Pancreas (tissue), 10 donors: ENCODE measurements at places on chromosomes 12 and 14. TPM values are rescaled to one million over a fixed set of nuclear protein-coding genes. Genes with fewer than 3 reads are reported as not detected.

- DNase-seq: no peak
Observed at GRCh38 chr12:48878548-48878947, 12.9 kb upstream of the RND1 start.

- no peak for DNase-seq
Observed at GRCh38 chr12:49227713-49228112, 37.2 kb upstream of the TUBA1C start.

DNA sequence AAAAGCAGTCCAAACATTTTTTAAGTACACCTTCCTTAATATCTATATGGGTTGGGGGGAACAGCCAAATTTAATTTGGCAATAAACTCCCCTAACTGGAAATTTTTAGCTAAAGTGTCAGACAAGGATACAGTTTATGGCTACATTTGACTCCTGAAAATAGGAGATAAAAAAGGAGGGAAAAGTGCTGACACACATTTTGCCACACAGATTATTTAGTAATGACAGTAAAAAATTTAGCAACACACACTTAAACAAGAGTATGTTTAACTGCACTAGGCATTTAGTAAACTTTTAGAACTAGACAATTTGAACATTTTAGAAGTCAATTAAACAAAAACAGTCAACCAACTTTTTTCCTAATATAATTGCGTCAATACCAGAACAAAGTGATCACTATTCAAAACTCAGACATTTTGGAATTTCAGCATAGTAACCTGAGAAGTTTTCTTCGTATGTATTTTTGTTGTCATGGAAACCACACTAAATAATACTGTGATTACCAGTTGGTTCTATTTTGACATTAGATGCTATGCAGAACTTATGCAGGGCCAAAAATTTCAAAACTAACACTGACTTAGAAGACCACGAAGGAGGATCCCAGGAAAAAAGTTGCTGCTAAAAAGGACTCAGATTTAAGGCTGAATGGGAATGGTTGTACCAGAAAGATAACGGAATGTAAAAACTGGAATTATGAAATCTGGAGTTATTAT lies 13.4 kb downstream of the GMFB start:
- no peak for DNase-seq

GRCh38 chr14:22540293-22540692 lies 48.7 kb downstream of the DAD1 start:
- DNase-seq: no peak

DNA sequence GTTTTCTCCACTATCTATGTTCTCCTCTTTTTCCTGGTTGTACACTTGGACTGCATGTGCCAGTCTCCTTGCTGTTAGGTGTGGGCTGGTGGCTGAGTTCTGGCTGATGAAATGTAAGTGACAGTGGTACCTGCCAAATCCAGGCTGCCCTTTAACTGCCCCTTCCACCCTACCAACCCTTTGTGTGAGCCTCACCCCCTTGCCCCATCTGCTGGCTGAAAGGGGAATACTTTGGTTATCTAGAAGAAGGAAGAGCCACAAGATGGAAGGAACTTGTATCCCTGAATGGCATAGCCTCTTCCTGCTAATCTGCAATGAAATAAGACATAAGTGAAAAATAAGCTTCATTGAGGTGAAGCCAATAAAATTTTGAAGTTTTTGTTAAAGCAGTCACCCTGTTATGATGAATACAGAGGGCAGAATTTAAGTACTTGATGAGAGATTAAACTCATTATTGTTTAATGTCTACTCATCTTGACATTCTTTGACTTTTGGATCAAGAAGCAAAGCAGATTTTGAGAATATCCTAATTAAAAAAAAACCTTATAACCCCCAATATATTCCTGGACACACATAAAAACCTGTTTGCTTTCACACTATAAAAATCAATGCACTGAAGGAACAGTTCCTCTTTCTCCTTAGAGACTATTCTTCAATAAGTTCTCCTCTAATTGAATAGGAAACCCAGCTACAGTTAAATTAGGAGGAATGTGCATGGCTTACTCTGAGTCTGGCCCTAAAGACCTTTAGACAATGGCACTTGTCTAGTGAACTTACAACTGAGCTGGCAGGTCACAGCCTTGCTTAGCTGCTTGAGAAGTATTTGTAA lies 262.6 kb upstream of the BTG1 start:
- DNase-seq: no peak

DNA sequence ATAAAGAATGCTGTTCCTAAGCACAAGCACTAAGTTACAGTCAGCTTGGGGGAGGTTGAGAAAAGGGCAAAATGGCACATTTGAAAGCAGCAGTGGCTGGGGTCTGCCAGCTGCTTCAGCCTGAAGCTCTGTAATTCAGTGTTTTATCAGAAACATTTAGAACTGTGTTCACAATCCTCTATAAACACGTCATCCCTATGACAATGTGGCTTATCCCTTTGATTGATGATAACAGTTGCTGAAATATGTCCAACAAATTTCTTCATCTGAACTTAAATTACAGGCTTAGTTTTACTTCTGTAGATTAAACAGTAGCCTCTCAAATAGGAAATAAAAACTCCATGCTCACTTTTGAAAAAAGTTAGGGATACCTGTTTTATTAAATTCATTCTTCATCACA lies 108.8 kb downstream of the VEZT start:
- DNase-seq: no peak

DNA sequence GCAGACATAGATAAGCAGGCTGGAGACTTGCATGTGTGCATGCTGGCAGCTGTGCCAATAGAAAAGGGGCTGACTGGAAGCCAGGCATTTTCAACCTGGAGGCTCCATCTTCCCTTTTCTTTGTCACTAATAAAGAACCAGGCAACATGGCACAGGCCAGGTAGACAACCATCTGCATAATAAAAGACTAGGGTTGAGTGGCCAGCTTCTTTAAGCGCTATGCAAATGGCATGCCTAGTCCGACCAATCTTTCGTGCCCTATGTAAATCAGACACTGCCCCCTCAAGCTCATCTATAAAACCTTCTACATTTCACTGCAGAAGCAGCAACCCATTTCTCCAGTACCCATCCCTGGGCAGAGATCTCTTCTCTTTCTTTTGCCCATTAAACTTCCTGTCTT lies 4.6 kb upstream of the KLRC1 start:
- no peak for DNase-seq

DNA sequence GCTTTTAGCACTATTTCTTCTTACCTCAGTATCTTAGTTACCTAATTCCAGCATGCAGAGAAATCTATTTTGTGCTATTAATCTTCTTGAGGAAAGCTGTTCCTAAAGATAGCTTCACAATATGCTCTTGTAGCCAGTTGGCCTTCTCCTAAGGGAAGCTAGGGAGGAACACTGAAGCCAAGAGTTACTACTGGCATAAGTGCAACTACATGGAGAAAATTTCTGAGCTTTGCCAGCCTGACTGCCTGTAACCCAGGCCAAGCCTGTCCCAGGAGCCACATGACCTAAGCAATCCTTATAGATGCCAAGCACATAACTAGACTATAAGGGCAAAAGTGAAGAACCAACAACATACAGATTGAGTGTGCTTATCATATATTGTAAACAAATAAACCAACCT lies 890.2 kb downstream of the FLRT2 start:
- no peak for DNase-seq

DNA sequence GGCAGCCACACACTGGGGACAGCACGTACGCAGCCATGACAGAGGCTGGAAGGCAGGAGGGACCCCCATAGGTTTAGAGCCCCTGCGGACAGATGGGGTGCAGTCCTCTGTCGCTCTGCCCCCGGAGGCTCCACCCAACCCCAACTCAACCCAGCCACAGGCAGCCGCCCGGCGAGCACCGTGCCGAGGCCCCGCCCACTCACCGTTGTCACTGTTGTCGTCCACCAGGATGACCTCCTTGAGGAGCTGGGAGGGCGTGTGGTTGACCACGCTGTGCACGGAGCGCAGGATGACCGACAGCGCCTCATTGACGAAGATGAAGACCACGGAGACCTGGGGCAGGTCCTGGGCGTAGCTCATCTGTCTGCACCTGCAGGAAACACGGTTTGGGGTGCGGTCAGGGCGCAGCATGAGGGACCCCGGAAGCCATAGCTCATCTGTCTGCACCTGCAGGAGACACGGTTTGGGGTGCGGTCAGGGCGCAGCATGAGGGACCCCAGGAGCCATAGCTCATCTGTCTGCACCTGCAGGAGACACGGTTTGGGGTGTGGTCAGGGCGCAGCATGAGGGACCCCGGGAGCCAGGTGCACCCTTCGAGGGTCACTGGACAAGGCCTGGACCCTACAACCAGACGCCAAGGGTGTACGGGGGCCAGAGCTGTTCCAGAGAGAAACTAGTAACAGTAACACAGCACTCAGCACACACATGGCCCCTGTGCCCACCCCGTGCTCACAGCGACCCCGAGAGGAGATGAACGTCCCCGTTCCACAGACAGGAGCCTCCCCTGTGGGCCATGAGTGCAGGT lies 66.9 kb downstream of the GALNT9 start:
- DNase-seq: no peak

- no peak for DNase-seq
Observed at GRCh38 chr12:83244001-83244400, 557.3 kb downstream of the TMTC2 start.

GRCh38 chr12:91432089-91432488 lies 249.5 kb upstream of the DCN start:
- no peak for DNase-seq

GRCh38 chr12:95037906-95038305 lies 34.4 kb upstream of the NDUFA12 start:
- DNase-seq: no peak

- DNase-seq: no peak
Observed at GRCh38 chr14:54174457-54174856, 217.8 kb upstream of the BMP4 start.

GRCh38 chr14:61469781-61470180 lies 148.4 kb downstream of the PRKCH start:
- DNase-seq: no peak

DNA sequence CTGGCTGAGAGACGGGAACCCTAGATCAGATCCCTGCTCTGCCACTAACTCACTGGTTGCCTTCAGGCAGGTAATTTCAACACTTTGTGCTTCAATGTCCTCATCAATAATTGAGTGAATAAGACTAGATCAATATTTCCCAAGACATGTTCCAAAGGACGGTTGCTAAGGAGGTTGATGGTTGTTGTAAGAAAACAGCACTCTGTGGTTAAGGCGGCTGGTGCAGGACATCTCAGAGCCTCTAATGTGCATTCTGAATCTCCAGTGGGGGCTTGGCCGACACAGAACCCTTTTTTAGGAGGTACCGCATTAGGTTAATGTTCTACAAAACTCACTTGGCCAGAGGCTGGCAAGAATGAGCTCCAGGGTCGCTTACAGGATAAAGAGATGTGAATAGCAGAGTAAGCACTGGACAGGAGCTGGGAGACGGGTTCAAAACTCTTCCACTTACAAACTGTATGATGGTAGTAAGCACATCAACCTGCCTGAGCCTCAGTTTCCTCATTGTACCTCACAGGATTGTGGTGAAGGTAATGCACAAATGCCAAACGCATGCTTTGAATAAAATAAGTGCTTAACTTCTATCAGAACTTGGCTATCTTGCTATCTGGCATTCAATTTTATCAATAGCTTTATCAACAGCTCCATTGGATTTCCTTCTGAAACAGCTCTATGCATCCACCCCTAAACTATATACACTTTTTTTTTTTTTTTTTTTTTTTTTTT lies 136.9 kb upstream of the PARP11 start:
- no peak for DNase-seq

GRCh38 chr14:51872396-51872795 lies 12.0 kb downstream of the GNG2 start:
- no peak for DNase-seq

GRCh38 chr12:122190842-122191668 lies 8.1 kb downstream of the LRRC43 start:
- DNase-seq: peak; percentile 79

- no peak for DNase-seq
Observed at GRCh38 chr12:23361971-23362370, 587.5 kb downstream of the SOX5 start.

DNA sequence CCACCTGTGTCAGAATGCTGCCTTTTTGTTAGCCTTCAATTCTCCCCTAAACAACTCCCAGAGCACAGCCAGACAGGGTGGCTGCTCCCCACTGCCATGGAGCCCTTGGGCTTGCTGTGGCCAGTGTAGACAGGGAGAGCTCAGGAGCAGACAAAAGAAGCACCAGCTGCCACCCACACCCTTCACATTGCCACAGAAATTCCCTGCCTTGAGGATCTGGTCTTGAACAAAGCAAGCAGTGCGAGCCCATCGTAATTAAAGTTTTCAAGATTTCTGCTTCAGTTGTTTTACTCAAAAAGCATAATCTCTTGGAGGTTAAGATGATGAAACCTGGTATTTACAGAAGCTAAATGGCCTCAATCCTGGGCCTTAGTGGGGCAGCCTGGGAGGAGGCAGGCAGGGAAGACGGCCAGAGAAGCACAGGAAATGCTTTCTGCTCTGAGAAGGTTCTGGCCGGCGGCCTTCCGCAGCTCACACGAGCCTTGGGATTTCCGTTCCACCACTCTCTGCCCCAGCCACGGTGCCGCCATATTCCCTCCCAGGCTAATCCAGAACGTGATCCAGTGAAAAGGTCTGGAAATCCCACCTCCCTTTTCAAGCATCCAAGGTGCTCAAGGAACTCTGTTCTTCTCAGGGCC lies 535.2 kb downstream of the BCL11B start:
- DNase-seq: no peak

GRCh38 chr14:104801520-104802393 lies 856 bp downstream of the ZBTB42 start:
- DNase-seq: peak; percentile 63

DNA sequence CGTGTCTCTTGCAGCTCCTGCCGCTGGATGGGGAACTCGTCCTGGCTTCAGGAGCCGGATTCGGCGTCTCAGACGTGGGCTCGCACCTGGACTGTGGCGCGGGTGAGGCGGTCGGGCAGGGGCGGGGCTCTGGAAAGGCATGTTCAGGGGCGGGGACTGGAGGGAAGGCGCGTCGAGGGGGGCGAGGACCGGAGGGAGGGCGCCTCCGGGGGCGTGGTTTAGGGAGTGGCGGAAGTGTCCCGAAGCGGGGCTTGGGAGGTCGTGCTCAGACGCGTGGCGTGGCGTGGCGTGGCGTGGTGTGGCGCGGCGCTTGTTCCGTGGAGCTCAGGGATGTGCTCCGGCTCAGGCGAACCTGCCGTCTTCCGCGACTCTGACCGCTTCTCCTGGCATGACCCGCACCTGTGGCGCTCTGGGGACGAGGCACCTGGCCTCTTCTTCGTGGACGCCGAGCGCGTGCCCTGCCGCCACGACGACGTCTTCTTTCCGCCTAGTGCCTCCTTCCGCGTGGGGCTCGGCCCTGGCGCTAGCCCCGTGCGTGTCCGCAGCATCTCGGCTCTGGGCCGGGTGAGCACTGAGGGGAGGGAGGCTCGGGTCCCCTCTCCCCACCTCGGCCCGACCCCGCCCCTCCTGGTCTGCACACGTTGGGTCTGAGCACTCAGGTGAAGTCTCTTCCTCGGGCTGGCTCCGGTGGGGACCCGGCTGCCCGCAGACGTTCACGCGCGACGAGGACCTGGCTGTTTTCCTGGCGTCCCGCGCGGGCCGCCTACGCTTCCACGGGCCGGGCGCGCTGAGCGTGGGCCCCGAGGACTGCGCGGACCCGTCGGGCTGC lies 6.2 kb downstream of the AMN start:
- DNase-seq: peak; percentile 66

The KCNJ8 gene
- 7.9 TPM for polyA plus RNA-seq

The KRT1 gene
- polyA plus RNA-seq: not detected

The PLBD1 gene
- polyA plus RNA-seq: 4.1 TPM

The SRRM4 gene
- polyA plus RNA-seq: not detected

The POP5 gene
- 66.7 TPM for polyA plus RNA-seq

The KRT83 gene
- polyA plus RNA-seq: not detected
